NCI-H2029 (cell line): ENCODE measurements at places on chromosomes 6 and 20.

GRCh38 chr20:58127701-58128111 lies 100.7 kb downstream of the ANKRD60 start:
- DNase-seq: peak; percentile 7

- DNase-seq: no peak
Measured at GRCh38 chr6:135114355-135115145, 59.9 kb upstream of the HBS1L start.

GRCh38 chr20:62558779-62559178 lies 83.0 kb upstream of the GATA5 start:
- DNase-seq: no peak

DNA sequence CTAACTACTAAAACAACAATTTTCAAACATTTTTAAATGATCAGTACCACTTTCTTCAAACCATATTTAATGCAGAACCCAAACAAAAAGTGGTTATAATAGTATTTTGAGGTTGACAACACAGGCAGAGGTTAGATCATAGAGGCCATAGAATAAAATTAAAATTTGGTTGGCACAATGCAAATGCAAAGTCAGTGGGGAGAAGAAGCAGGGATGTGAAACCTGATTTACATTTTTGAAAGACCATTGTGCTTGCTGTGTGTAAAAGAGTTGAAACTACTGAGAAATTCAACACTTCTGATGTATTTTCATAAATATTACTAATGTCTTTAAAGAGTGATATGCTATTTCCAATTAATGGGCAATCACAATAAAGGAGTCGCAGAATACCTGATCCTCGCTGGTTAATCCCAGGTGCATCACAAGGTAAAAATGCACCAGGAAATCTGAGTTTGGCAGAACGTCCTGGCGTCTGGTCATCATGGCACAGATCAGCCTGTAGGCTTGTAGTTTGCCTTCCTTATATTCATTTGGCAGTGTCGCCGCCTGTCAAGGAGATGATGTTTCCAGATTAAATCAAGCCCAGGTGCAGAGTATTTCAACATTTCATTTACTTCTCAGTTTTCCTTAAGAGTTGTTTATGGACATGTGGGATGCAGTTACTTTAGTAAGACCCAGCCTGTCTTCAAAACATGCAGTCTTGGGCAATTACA lies 141.2 kb downstream of the RALGAPA2 start:
- DNase-seq: no peak

DNA sequence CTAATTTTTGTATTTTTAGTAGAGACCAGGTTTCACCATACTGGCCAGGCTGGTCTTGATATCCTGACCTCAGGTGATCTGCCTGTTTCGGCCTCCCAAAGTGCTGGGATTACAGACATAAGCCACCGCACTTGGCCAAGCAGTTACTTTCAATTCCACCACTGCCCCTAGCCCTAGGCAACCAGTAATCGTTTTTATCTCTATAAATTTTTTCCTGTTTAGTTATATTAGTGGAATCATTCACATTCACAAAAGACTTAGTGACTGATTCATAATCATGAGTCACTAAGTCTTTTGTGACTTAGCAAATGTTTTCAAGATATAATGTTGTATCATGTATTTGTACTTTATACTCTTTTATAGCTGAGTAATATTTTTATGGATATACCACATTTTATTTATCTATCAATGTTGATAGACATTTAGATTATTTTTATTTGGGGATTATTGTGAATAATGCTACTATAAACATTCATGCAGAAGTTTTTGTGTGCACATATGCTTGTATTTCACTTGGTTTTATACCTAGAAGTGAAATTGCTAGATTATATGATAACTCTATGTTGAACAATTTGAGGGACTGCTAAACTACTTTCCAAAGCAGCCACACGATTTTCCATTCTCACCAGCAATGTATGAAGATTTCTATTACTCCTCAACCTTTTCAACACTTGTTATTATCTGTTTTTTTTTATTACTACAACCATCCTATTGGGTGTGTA lies 421.4 kb upstream of the ID4 start:
- DNase-seq: no peak

DNA sequence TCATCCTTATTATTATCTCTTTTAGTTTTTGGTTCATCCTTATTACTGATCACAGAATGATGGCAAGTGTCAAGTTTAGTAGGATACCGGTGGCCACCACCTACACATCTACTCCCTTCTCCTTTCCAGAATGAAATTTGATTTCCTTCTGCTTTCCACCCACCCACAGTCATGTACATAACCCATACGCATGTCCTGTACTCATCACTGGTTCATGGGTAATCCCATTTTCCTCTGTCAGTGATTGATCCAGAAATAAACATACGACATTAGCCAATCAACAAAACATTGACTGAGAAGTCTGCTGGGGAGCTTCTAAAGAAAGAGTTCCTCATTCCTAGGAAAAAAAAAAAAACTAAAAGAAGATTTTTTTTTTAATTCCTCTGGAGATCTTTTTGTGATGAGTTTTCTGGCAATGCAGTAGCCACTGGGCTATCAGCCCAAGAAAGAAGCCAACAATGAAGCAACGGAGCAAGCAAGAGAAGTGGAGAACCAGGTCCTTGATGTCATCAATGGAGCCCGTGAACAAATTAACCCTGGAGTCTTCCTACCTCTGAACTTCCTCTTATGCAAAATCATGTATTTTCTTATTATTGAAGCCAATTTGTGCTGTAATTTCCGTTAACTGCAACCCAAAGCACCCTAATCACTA lies 127.8 kb downstream of the TASP1 start:
- DNase-seq: no peak

GRCh38 chr6:115976321-115976870 lies 84.3 kb downstream of the FRK start:
- no peak for DNase-seq

DNA sequence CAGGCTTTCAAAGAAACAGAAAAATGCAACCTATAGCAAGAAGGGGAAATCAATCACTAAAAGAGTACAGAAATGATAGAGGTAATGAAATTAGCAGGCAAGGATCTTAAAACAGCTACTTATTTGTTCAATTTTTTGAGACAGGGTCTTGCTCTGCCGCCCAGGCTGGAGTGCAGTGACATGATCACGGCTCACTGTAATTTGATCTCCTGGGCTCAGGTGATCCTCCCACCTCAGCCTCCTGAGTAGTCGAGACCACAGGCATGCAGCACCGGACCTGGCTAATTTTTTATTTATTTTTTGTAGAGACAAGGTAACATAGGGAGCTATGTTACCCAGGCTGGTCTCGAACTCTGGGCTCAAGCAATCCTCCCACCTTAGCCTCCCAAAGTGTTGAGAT lies 21.6 kb downstream of the TFB1M start:
- no peak for DNase-seq

DNA sequence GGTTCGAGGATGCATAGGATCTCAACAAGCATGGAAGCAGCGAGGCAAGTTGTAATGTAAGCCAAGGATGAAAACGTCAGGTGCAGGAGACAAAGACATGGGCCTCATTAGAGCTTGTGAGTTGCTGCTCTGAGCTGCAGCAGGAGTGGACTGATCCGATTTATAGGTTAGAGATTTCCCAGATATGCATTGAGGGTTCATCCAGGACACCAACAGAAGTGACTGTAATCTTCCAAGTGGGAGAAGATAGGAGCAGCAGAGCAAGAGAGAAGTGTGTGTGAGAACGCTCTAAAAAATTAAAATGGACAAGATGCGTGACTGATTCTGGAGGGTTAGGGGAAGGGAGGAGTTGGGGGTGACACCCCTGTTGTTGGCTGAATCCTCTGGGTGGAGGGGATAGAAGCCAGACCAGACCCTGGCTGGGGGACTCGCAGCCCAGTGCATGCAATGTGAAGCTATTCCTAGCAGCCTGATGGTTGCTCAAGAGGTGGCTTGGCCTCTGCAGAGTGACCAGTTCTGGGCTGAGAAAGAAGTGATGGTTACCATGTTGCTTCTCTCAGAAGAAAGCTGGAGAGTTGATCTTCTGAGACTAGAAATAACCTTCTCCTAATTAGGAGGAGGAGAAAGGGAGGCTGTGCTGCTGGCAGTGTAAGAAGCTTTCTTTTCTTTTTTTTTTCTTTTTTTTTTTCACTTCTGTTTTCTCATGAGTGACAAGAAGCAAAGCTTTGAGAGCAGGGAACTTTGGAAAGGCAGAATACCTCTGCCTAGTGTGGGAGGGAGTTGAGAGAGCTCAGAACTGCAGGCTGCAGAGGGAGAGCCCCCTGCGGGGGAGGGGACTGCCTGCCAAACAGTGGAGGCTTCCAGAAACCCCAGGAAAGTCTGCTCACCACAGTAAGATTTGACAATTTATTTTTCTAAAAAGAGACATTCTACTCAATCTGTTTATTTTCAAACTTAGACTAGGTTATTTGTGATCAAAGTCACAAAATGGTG lies 116.9 kb downstream of the SLX4IP start:
- no peak for DNase-seq

DNA sequence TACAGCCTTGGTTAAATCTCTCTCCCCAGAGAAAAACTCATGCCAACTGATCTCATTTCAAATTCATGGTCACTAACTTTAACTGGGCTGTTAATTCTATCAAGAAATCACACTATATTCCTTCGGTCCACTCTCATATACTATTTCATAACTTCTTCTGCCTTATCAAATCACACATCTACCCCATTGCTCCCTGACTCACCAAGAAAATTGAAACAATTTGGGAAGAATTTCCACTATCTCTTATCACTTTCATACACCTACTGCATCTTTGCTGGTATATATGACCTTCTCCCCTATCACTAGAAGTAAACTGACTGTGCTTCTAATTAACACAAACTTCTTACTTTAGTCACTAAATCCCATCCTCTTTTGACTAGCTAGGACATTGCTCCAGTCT lies 102.3 kb downstream of the FILIP1 start:
- no peak for DNase-seq

GRCh38 chr20:6007094-6007528 lies 46.7 kb downstream of the LRRN4 start:
- no peak for DNase-seq

DNA sequence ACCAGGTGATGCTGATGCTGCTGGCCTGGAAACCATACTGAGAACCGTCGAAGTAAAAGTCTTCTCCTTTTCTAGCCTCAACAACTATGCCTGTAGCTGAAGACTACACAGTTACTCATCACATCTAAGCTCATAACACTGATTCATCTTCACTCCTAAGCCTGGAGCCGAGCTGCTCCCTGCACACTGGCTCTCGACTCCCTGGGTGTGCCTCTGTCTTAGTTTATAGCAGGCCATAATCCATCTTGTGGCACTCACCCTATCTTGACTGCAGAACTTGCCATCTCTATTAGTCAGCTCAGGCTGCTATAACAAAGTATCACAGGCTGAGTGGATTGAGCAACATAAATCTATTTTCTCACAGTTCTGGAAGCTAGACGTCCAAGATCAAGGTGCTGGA lies 191.0 kb downstream of the UNC5CL start:
- no peak for DNase-seq

GRCh38 chr6:17012421-17013225 lies 89.2 kb upstream of the STMND1 start:
- no peak for DNase-seq

- peak; percentile 17 for DNase-seq
Measured at GRCh38 chr6:90294989-90295853, 1.4 kb downstream of the BACH2 start.

DNA sequence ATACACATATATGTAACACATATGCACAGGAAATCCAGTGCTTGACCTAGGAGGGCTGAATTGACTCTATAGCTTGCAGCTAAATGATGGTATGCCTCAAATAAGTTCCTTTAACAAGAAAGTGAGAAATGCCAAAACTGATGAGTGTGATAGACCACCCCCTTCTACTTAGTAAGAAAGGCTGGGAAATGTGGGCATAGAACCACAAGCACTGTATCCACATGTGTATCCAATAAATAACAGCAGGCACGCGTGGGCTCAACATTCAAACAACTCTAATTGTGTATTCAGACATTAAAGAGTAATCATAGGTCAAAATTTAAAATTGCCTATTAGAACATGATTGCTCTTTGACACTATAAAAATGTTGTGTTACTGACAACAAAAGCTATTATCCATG lies 54.1 kb downstream of the FAM83B start:
- no peak for DNase-seq

GRCh38 chr6:154555073-154555677 lies 44.7 kb upstream of the CNKSR3 start:
- no peak for DNase-seq

GRCh38 chr6:96923871-96924493 lies 546 bp upstream of the KLHL32 start:
- DNase-seq: no peak
